ENCODE measurements at places on chromosomes 5 and 9.
A peak's percentile ranks its signal among the peaks of the same experiment; 100 is the strongest.

- DNase-seq = no peak
Measured at GRCh38 chr9:134789168-134789567, 91.4 kb upstream of the FCN2 start.

DNA sequence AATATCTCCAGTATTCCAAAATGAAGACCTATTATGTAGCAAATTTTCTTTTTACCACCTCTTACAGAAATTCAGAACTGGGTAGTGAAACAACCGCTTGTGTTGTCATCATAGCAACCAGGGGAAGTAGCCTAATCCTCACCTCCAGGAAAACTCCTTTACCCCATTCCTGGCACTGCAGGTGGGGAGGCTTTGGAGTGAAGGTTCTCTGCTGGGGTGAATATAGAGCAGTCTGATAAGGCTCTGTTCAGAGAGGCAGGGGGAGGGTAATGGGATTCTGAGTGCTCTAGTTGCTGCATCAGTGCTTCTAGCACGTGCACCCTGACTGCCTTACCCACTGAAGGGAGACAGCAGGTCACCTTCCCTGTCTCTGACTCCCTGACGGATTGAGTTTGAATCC lies 116.2 kb downstream of the MAN2A1 start:
- no peak for DNase-seq

- no peak for DNase-seq
Measured at GRCh38 chr9:129910628-129911567, 75.6 kb downstream of the USP20 start.

- DNase-seq = no peak
Measured at GRCh38 chr9:34759432-34760134, 49.6 kb upstream of the CCL21 start.

- no peak for DNase-seq
Measured at GRCh38 chr5:96973532-96974401, 37.9 kb downstream of the LNPEP start.

DNA sequence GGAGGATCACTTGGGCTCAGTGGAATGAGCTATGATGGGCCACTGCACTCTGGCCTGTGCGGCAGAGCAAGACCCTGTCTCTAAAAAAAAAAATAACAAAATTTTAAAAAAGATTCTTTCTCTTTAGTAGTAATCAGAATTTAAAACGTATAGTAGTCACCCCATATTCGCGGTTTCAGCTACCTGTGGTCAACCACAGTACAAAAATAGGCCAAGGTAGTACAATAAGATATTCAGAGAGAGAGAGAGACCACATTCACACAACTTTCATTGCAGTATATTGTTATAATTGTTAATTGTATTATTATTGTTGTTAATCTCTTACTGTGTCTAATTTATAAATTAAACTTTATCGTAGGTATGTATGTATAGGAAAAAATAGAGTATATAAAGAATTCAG lies 18.7 kb downstream of the INIP start:
- no peak for DNase-seq

GRCh38 chr9:121743441-121744001 lies 92.1 kb downstream of the DAB2IP start:
- peak; percentile 85 for DNase-seq

GRCh38 chr5:8628521-8628920 lies 759.6 kb downstream of the MTRR start:
- no peak for DNase-seq

GRCh38 chr5:4662756-4663155 lies 477.4 kb upstream of the ADAMTS16 start:
- no peak for DNase-seq

GRCh38 chr5:61322738-61323725 lies 9.0 kb upstream of the ZSWIM6 start:
- DNase-seq = no peak

DNA sequence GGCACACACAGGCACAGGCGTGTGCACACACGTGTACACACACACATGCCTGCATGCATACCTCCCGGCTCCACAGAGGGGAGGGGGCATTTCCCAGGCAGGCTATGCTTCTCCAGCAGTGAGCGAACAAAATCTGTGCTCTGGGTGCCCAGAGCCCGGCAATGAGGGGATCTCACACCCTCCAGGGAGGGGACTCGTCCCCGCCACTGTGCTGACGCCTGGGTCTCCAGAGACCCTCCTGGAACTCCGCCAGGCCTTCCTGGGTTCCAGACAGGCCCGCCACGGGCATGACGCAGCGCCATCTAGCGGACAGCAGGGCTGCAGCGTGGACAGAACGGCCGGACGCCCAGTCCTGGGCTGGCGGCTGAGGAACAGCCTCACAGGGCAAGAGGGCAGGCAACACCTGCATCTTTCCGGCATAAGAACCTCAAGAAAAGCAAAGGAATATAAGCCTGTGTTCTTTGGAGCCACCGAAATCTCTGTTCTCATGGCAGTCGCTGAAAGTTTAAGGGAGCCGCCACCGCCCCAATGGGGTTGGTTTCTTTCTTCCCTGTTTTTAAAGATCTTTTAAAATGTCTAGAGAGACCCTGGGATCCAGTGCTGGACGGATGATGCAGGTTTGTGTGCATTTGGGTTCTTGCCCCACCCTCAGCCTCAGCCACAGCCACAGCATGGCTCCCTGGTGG lies 135.6 kb upstream of the PPP1R26 start:
- peak; percentile 16 for DNase-seq

DNA sequence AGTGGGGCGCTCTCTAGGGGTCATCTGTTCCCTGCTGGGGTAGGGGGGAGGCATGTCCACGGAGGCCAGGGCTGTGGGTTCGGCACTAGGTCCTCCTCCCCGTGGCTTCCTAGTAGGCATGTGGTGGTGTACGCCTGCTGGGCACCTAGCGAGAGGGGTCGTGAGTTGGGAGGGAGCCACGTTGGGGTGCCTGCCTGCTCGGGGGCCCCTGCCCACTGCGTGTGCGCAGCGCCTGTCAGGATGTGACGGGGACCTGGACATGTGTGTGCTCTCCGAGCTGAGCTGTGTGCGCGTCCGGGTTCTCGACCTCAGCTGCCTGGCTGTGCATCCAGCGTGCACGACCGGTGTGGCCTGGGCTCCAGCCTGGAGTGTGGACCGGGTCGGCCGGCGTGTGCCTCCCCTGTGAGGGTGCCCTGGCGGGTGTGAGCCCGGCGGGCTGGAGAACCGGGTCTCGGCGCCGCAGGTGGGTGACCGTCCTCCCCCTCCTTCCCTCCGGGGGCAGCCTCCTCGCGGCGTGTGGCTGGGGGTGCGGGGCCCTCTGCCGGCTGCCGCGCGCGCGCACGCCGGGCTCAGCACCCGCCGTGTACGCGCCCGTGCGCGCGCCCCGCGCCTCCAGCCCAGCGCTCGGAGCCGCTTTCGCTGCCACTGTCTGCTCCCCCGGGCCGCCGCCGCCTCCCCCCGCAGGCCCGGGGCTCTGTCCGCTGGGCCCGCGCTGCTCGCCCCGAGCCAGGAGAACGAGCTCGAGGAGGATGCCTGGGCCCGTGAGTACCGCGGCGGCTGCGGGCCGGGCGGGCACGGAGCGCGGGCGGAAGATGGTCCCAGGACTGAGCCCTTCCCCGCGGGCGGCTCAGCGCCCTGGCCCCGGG lies at the start of gene PRR7:
PRR7 (plus strand) TSS at position 615 of the 866 bp plus-strand sequence. CDS start 8,254 bp downstream, outside the sequence.
- DNase-seq = no peak

GRCh38 chr5:137706841-137707240 lies 29.0 kb downstream of the KLHL3 start:
- no peak for DNase-seq
